Activated T-cell treated with anti-CD3 and anti-CD28 coated beads, Interleukin-2, amount 50 U/mL, for 72 hours (primary cell): ENCODE measurements at places on chromosomes 11 and 22.

- H3K36me3 ChIP-seq, result no peaks in the 10 kb centered on the region
- H3K27me3 ChIP-seq, result no peaks in the 10 kb centered on the region
- DNase-seq, result no peak
Observed at GRCh38 chr22:42156598-42156997, 26.0 kb upstream of the CYP2D6 start.

GRCh38 chr11:84398017-84398626 lies 1112.0 kb upstream of the CCDC90B start:
- H3K36me3 ChIP-seq, result no peaks in the 10 kb centered on the region
- no peak overlapping the region for H3K4me3 ChIP-seq
- no peak for DNase-seq
- H3K27ac ChIP-seq, result no peak overlapping the region
- no peaks in the 10 kb centered on the region for H3K27me3 ChIP-seq

DNA sequence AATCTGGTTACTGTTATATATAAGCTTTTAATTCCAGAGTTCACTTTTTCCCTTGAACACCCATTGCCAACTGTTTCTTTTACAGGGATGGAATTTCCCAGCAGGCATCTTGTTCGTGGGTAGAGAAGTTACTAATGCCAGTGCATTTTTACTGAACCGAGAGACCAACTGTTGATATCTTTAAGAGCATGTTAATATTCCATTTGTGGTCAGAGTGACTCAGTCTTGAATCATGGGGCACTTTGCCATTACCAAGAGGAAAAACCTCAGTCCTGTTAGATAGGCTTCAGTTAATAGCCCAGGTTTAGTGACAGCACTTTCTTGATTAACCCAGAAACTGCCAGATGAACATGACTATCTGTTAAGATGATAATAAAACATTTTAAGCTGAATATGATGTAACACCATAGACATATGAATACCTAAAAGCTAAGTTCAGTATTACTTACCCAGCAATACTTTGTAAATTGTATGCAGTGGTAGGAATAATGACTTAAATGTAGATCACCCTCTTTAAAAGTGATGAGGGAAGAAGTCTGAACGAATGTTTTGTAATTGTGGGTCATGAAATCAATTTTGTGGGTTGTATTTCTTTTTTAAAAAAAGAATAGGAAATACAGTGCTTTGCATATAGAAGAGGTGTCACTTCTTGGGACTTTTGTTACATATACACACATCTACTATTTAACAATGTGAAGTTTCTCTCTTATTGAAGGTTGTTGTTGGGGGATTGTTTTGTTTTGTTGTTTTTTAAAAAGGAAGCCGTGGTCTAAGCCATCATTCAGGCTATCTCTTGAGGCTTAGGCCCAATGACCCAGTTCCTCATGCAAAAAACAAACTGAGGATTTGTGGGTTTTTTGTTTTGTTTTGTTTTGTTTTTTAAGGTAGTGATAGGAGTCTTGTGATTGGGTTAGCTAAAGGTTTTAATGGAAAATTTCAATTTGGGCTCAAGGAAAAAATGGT lies 79.2 kb upstream of the GRIK4 start:
- peaks cover 17% of the 10 kb centered on the region for H3K4me1 ChIP-seq
- H3K36me3 ChIP-seq, result no peaks in the 10 kb centered on the region
- H3K27me3 ChIP-seq, result no peaks in the 10 kb centered on the region
- H3K4me3 ChIP-seq, result peak overlapping the region; percentile 54
- peak overlapping the region; percentile 69 for H3K27ac ChIP-seq
- peak; percentile 5 for DNase-seq

DNA sequence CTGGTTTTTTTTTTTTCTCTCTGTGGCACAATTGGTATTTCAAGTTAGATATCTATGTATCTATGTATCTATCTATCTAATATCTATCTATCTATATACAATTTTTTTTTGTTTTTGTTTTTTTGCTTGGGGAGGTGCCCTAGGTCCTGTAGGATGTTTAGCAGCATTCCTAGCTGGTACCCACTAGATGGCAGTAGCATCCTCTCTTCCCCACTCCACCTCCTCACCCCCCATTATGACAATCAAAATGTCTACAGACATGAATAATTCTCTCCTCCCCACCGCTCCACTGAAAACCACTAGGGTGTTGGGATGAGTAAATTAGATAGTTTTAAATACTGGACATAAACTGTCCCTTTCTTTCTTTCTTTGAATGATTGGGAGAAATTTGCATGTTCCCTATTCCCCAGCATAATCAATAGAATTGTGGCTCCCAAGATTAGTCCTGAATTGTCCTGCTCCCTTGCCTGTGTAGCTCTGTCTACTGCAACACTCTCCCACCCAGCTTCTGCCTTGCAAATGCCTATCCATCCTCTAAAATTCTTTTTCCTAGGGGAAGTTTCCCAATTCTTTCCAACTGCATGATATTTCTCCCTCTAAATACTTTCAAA lies 1152.4 kb downstream of the LRRC4C start:
- no peaks in the 10 kb centered on the region for H3K4me1 ChIP-seq
- no peaks in the 10 kb centered on the region for H3K36me3 ChIP-seq

- H3K27me3 ChIP-seq, result no peaks in the 10 kb centered on the region
- H3K36me3 ChIP-seq, result no peaks in the 10 kb centered on the region
- no peaks in the 10 kb centered on the region for H3K4me1 ChIP-seq
- no peak overlapping the region for H3K4me3 ChIP-seq
- H3K27ac ChIP-seq, result no peak overlapping the region
- DNase-seq, result no peak
Observed at GRCh38 chr11:79121351-79121750, 319.5 kb downstream of the TENM4 start.

DNA sequence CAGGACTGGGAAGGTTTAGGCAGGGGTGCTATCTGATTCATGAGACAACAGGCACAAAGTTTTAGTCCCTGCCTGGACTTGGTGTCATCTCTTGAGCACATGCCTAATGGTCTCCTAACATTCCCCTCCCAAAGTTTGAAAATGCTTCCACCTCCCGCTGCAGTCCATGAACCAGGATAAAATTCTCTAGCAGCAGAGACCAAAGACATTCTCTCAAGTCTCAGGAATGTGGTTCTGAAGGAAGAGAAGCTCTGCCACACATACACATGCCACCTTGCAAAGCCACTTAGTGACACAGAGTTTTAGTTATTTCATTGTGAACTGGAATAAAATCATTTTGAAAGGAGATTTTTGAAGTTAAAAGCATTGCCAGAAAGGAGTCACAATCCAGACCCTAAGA lies 15.5 kb downstream of the OR51B6 start:
- no peak for DNase-seq
- H3K36me3 ChIP-seq, result no peaks in the 10 kb centered on the region
- no peaks in the 10 kb centered on the region for H3K4me1 ChIP-seq
- peaks cover 7% of the 10 kb centered on the region for H3K27me3 ChIP-seq
- no peak overlapping the region for H3K27ac ChIP-seq

GRCh38 chr11:15471048-15471894 lies 356.5 kb downstream of the INSC start:
- H3K4me1 ChIP-seq, result no peaks in the 10 kb centered on the region
- no peak overlapping the region for H3K27ac ChIP-seq
- H3K27me3 ChIP-seq, result no peaks in the 10 kb centered on the region
- H3K36me3 ChIP-seq, result no peaks in the 10 kb centered on the region
- no peak for DNase-seq
- H3K4me3 ChIP-seq, result no peak overlapping the region

- H3K4me1 ChIP-seq, result no peaks in the 10 kb centered on the region
- no peaks in the 10 kb centered on the region for H3K27me3 ChIP-seq
- H3K4me3 ChIP-seq, result no peak overlapping the region
- no peak overlapping the region for H3K27ac ChIP-seq
- H3K36me3 ChIP-seq, result no peaks in the 10 kb centered on the region
- DNase-seq, result no peak
Observed at GRCh38 chr11:106770489-106771085, 247.7 kb downstream of the GUCY1A2 start.

GRCh38 chr22:27372969-27373670 lies 428.4 kb downstream of the MN1 start:
- no peaks in the 10 kb centered on the region for H3K4me1 ChIP-seq
- peaks cover 2% of the 10 kb centered on the region for H3K27me3 ChIP-seq
- H3K27ac ChIP-seq, result no peak overlapping the region
- H3K36me3 ChIP-seq, result no peaks in the 10 kb centered on the region

DNA sequence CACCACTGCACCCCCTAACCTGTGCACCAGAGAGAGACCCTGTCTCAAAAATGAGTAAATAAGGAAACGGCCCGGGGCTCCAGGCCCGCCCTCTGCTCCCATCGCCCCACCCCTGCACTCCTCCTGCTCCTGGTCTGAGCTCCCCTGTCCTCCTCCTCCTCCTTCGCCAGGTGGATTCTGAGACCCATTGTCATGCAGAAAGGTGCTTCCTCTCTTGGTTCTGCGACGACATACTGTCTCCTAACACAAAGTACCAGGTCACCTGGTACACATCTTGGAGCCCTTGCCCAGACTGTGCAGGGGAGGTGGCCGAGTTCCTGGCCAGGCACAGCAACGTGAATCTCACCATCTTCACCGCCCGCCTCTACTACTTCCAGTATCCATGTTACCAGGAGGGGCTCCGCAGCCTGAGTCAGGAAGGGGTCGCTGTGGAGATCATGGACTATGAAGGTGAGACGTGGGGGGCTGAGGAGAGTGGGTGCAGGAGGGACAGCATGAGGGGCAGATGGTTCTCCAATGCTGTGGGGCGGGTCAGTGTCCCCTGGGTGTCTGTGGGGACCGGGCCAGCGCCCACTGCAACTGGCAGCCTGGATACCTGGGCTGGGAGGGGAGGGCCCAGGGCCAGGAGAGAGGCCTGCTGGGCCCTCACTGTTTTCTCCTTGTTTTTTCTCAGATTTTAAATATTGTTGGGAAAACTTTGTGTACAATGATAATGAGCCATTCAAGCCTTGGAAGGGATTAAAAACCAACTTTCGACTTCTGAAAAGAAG lies 3.1 kb upstream of the APOBEC3D start:
- H3K36me3 ChIP-seq, result peaks cover 24% of the 10 kb centered on the region
- peak overlapping the region; percentile 13 for H3K4me3 ChIP-seq
- no peak for DNase-seq
- no peaks in the 10 kb centered on the region for H3K27me3 ChIP-seq

DNA sequence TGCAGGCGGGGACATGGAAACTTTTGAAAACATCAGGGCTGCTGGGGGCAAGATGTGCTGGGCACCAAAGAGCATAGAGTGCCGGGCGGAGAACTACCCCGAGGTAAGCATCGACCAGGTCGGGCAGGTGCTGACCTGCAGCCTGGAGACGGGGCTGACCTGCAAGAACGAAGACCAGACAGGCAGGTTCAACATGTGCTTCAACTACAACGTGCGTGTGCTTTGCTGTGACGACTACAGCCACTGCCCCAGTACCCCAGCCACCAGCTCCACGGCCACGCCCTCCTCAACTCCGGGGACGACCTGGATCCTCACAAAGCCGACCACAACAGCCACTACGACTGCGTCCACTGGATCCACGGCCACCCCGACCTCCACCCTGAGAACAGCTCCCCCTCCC lies 19.4 kb downstream of the MUC5B start:
- no peaks in the 10 kb centered on the region for H3K4me1 ChIP-seq
- H3K27ac ChIP-seq, result no peak overlapping the region
- no peak overlapping the region for H3K4me3 ChIP-seq

DNA sequence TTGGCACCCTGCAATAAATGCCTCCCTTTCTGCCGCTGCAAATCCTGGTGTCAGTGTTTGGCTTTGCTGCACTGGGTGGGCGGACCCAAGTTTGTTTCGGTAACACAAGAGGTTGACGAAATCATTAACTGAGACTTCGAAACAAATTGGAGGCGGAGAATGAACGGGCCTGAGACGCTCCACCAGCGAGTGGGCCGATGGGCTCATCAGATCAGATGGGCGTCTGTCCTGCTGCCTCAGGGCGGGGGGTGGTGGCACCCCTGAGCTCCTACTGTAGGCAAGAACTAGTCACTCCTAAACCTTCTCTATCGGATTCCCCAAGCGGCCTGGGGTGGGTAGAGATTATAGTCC lies 918 bp upstream of the CAPN5 start:
- H3K4me3 ChIP-seq, result peak overlapping the region; percentile 91
- DNase-seq, result no peak
- H3K4me1 ChIP-seq, result peaks cover 6% of the 10 kb centered on the region
- H3K36me3 ChIP-seq, result peaks cover 5% of the 10 kb centered on the region
- H3K27me3 ChIP-seq, result no peaks in the 10 kb centered on the region

GRCh38 chr22:30371321-30371720 lies 14.5 kb downstream of the CCDC157 start:
- H3K27me3 ChIP-seq, result no peaks in the 10 kb centered on the region
- no peaks in the 10 kb centered on the region for H3K36me3 ChIP-seq
- H3K4me1 ChIP-seq, result no peaks in the 10 kb centered on the region
- DNase-seq, result no peak

DNA sequence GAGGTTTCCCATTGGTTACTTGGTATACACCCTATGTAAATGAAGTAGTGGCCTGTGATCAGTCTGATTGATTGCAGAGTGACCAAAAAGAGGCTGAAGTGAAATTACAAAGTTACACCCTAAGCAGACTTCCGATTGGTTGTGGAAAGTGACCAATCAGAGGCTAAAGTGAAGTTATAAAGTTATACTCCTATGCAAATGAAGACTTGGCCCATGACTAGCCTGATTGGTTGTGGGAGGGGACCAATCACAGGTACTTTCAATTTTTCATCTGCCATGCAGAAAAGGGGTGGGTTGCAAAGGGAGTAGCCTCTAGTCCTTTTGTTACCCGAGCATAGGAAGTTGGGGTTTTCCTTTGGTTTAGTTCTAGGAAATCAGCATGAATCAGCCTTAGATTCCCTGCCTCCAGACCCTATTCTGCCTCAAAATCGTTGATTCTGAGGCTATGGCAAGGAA lies 18.1 kb upstream of the CSTF3 start:
- DNase-seq, result no peak
- no peak overlapping the region for H3K27ac ChIP-seq
- no peak overlapping the region for H3K4me3 ChIP-seq
- no peaks in the 10 kb centered on the region for H3K36me3 ChIP-seq
- no peaks in the 10 kb centered on the region for H3K27me3 ChIP-seq

- no peak overlapping the region for H3K27ac ChIP-seq
- peaks cover 7% of the 10 kb centered on the region for H3K27me3 ChIP-seq
- H3K4me3 ChIP-seq, result no peak overlapping the region
- H3K36me3 ChIP-seq, result no peaks in the 10 kb centered on the region
- no peaks in the 10 kb centered on the region for H3K4me1 ChIP-seq
- DNase-seq, result no peak
Observed at GRCh38 chr11:8794126-8794525, 111.5 kb downstream of the RPL27A start.

- no peaks in the 10 kb centered on the region for H3K36me3 ChIP-seq
- H3K27ac ChIP-seq, result no peak overlapping the region
- no peaks in the 10 kb centered on the region for H3K27me3 ChIP-seq
- no peak for DNase-seq
- no peak overlapping the region for H3K4me3 ChIP-seq
Observed at GRCh38 chr11:78161346-78161745, 21.9 kb upstream of the ALG8 start.

DNA sequence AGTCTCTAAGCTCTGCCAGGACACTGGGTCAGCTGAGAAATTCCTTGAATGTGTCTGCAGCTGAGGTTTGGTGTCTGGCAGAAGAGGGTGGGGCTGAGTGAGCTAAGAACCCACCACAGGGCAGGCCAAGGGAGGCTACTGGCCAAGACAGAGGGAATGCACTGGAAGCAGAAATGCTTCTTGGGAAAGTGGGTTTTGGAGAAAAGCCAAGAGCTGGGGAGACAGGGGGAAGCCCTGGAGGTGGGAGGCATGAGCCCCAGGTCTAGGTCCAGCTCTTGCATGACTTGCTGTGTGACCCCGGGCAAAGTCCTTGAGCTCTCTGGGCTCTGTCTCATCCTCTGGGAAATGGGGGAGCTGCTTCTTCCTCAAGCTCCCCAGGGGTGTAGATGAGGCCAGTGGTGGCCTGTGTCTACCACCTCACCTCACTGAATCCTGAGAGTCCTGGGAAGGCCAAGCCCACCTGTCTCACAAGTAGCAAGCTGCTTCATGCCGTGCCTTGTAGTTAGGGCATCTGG lies 2.3 kb downstream of the MMP11 start:
- peaks cover 9% of the 10 kb centered on the region for H3K27me3 ChIP-seq
- no peaks in the 10 kb centered on the region for H3K36me3 ChIP-seq
- DNase-seq, result no peak
- H3K4me3 ChIP-seq, result no peak overlapping the region
- H3K4me1 ChIP-seq, result peaks cover 4% of the 10 kb centered on the region
